CD4-positive, alpha-beta T cell treated with Interleukin-21 for 1 hour (primary cell): ENCODE measurements at places on chromosomes 4 and X.

- no peak for DNase-seq
Observed at GRCh38 chr4:5447755-5448154, 260.6 kb downstream of the EVC2 start.

- no peak for DNase-seq
Observed at GRCh38 chrX:11640089-11640488, 25.6 kb downstream of the ARHGAP6 start.

- DNase-seq = peak; percentile 26
Observed at GRCh38 chr4:77817304-77818072, 1.7 kb downstream of the CNOT6L start.

- DNase-seq = no peak
Observed at GRCh38 chrX:12975670-12975965, 708 bp downstream of the TMSB4X start.

DNA sequence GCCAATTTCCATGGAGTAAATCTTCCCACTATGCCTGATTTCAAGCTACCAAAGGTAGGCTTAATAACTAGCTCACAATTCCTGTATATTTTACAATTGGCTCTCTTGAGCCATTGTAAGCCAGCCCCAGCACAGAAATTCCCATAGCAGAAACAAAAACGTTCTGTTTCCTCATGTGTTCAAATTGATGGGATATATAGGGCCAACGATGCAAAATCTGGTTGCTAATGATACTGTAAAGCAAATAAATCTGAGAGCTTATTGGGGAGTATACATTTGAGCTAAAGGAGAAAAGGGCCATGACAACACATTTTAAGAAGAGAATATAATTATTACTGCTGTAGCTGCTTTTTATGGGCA is 267.1 kb upstream of the FTHL17 start:
- DNase-seq = no peak

GRCh38 chr4:137361756-137362470 is 170.4 kb downstream of the PCDH18 start:
- no peak for DNase-seq

DNA sequence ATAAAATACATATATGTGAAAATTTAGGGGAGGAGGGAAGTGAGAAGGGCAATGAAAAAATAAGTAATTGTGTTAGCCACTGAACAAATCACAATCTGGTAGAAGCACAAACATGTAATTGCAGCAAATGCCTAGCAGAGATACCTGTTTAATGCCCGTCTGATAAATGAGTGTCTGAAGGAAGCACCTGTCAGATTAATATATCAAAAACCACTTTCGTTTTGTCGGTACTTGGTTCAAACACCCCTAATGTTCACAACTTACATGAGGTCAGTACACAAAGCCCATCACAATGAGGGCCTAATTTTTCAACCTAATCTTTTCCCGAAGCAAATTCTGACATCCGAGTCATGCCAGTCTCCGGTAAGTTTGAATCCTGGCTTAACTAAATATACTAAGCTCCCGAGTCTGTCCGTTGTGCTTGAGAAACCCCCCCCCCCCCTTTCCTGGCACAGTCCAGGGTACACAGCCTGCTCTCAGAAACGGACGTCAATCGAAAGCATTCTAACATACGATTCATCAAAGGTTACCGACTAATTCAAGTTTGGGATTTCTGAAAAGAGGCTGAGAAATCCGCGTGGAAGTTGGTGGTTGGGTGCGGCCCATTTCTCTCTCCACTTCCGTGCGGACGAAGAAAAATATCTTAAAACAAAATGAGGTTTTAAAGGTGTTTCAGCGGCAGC is 758 bp downstream of the SDAD1 start:
- peak; percentile 6 for DNase-seq
